Activated T-cell treated with anti-CD3 and anti-CD28 coated beads, Interleukin-2, amount 50 U/mL, for 72 hours (primary cell): ENCODE measurements at places on chromosomes 11 and 22. TPM values are rescaled to one million over a fixed set of nuclear protein-coding genes. Genes with fewer than 3 reads are reported as not detected.
A peak's percentile ranks its signal among the peaks of the same experiment; 100 is the strongest.

GRCh38 chr11:120554766-120555432 is 43.4 kb downstream of the GRIK4 start:
- no peak overlapping the region for H3K27ac ChIP-seq
- peaks cover 10% of the 10 kb centered on the region for H3K27me3 ChIP-seq
- H3K4me1 ChIP-seq, result no peaks in the 10 kb centered on the region
- no peak overlapping the region for H3K4me3 ChIP-seq
- H3K36me3 ChIP-seq, result no peaks in the 10 kb centered on the region

XKR3 gene
- 0.24 TPM for total RNA-seq

GRCh38 chr11:1181853-1182535 is 24.2 kb downstream of the MUC5AC start:
- no peaks in the 10 kb centered on the region for H3K36me3 ChIP-seq
- no peaks in the 10 kb centered on the region for H3K4me1 ChIP-seq
- DNase-seq, result no peak
- no peaks in the 10 kb centered on the region for H3K27me3 ChIP-seq
- no peak overlapping the region for H3K4me3 ChIP-seq
- H3K27ac ChIP-seq, result no peak overlapping the region

DNA sequence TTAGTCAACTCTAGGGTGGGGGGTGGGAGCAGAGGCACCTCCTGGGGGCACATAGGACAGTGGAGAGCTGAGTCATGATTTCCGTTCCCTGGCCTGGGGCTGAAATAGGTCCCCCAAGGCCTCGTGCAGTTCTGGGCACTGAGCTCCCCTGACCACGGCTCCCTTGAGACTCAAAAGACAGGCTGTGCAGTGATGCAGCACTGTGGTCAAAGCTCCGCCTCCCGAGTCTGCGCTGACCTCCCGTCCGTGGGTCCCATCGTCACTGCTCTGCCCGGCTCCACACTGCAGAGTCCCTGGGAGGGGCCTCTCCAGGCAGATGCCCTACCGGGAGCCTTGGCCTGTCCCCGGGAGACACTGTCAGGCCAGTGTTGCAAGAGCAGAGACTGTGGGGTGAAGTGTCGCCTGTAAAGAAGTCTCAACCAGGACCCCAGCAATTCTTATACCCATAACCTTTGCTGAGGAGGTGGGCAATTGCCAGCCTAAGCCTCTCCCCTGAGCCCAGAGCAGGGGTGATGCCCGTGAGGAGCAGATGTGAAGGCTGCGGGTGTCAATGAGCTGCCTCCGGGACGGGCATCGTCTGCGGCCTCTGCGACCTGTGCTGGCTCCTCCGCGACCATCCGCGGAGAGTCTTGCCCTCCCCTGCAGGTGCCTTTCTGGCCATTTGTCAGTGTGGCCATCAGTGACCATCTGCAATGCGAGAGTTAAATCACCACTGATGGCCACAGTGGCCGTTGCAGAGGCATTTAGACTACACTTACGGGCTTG is 877.3 kb downstream of the BRD1 start:
- H3K4me1 ChIP-seq, result no peaks in the 10 kb centered on the region
- no peak for DNase-seq
- H3K27me3 ChIP-seq, result peaks cover 5% of the 10 kb centered on the region
- no peaks in the 10 kb centered on the region for H3K36me3 ChIP-seq
- H3K27ac ChIP-seq, result no peak overlapping the region

ARL2 gene
- 101 TPM for total RNA-seq

PRODH gene
- 0.76 TPM for total RNA-seq

GRCh38 chr11:90536301-90536700 is 313.5 kb upstream of the CHORDC1 start:
- no peak overlapping the region for H3K27ac ChIP-seq
- no peaks in the 10 kb centered on the region for H3K36me3 ChIP-seq
- no peak overlapping the region for H3K4me3 ChIP-seq
- H3K4me1 ChIP-seq, result no peaks in the 10 kb centered on the region
- no peak for DNase-seq
- no peaks in the 10 kb centered on the region for H3K27me3 ChIP-seq

DNA sequence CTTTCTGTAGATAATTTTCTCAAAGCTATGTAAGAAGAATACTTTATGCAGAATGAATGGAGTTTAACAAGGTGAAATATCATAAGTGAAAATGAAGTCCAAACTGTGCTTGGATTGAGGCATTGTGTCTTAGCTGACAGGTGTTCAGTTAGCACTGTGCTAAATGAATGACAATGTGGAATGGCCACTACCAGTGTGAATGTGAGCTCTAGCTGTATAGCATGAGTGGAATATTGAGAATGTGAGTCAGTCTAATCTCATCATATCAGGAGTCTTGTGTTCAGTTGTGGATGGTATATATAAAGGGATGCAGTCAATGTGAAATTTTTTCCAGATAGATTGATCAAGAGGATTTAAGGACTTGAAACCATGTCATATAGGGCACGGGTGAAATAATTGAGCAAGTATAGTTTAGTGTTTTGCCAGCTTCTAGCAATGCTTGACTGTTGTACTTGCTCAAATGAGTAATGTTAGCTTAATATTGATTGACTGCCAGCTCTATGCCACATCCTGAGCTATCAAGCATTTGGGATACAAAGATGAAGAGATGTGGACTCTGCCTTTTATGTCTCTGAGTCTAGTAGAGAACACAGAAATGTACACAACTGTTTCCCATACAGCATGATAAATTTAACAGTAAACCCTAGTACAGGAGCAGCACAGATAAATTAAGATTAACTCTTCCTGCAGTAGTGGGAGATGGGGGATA is 10.6 kb upstream of the RAG2 start:
- no peak overlapping the region for H3K27ac ChIP-seq
- H3K36me3 ChIP-seq, result no peaks in the 10 kb centered on the region
- H3K4me1 ChIP-seq, result peaks cover 6% of the 10 kb centered on the region
- no peak for DNase-seq

GRCh38 chr22:45169591-45170466 is 6.1 kb downstream of the NUP50 start:
- peaks cover 84% of the 10 kb centered on the region for H3K4me1 ChIP-seq
- peaks cover 25% of the 10 kb centered on the region for H3K36me3 ChIP-seq
- H3K27ac ChIP-seq, result peak overlapping the region; percentile 91
- DNase-seq, result peak; percentile 58

DNA sequence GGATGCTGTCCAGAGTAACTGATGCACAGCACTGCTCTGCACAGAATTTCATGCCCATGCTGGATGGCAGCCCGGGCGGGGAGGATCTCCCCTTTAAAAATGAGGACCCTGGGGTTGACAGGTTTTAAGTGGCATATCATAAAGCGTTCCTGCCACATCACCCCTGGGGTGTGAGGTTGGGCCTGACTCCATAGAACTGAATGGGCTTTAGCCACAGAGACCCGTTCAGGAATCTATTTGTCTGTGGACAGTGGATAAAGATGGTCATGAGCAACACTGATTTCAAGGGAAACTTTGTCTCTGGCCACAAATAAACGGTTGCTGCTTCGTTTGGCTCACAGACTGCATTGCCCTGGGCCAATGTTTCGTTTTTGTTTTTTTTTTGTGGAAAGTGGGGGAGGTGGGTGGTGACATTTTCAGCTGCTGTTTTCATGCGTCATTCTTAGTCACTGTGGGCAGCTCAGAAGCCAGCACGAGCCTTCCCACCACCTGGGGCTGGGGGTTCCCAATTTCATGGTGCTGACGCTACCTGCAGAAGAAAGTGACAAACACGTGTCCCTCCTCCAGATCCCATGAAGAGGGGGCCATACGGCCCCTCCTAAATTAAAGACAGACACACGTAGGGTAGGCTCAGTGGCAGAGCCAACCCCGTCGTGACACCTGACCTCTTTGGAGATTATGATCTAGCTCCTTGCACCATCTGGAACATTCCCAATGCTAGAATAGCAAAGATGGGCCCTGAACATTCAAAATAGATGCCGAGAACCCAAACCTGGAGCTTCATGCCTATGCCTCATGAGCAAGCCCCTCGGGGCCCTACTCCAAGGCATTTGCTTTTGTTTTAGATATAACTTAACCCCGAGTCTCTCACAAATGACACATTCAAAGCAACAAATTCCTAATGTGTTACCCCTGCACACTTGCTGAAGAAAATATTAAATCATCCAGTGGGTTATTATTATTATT is 54.8 kb upstream of the PHF21B start:
- peaks cover 11% of the 10 kb centered on the region for H3K27me3 ChIP-seq
- peak; percentile 77 for DNase-seq
- H3K4me1 ChIP-seq, result peaks cover 23% of the 10 kb centered on the region
- H3K27ac ChIP-seq, result peak overlapping the region; percentile 16
- peaks cover 4% of the 10 kb centered on the region for H3K36me3 ChIP-seq

EHF gene
- not detected for total RNA-seq

- no peaks in the 10 kb centered on the region for H3K27me3 ChIP-seq
- H3K4me3 ChIP-seq, result no peak overlapping the region
- H3K4me1 ChIP-seq, result peaks cover 8% of the 10 kb centered on the region
- H3K36me3 ChIP-seq, result peaks cover 2% of the 10 kb centered on the region
These were observed 96.9 kb upstream of the CTSC start for GRCh38 chr11:88434333-88434976.

DNA sequence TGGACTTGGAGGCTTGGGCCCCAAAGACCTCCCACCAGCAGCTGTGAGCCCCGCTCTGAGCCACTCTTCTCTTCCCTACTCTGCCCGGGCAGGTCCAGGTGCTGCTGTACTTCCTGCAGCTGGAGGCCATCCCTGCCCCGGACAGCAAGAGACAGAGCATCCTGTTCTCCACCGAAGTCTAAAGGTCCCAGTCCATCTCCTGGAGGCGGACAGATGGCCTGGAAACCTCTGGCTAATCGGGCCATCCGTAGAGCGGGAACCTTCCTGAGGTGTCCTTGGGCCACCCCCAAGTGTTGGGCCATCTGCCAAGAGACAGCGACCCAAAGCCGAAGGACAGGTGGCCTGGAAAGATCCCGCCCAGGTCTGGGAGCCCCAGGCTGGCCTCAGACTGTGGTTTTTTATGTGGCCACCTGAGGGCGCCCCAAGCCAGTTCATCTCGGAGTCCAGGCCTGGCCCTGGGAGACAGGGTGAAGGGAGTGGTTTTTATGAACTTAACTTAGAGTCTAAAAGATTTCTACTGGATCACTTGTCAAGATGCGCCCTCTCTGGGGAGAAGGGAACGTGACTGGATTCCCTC is 135.1 kb downstream of the BCR start:
- peak; percentile 67 for DNase-seq
- H3K4me3 ChIP-seq, result no peak overlapping the region
- no peaks in the 10 kb centered on the region for H3K4me1 ChIP-seq
- no peak overlapping the region for H3K27ac ChIP-seq
- no peaks in the 10 kb centered on the region for H3K36me3 ChIP-seq
- H3K27me3 ChIP-seq, result no peaks in the 10 kb centered on the region

GRCh38 chr11:1733716-1734640 is 16.4 kb downstream of the IFITM10 start:
- H3K27ac ChIP-seq, result no peak overlapping the region
- no peak for DNase-seq

NLRP14 gene
- total RNA-seq, result 0.12 TPM

DNA sequence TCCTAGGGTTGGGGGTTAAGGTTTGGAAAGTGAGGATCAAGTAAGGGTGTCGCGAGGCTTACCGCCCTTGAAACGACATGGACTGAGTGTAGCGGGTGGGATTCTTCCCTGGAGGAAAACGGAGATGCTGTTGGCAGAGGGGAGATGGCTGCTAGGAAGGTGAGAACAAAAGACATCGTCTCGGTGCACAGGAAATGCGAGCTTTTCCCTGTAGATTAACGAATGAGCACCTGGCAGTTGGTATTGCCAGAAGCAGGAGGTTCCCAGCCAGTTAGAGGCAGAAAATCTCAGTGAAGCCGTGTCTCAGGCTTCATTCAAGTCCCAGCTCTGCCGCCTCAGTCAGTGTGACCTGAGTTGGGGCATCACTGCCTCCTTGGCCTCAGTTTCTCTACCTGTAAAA is 1.4 kb upstream of the LHFPL7 start:
- no peak for DNase-seq
- no peak overlapping the region for H3K4me3 ChIP-seq
- no peak overlapping the region for H3K27ac ChIP-seq
- peaks cover 37% of the 10 kb centered on the region for H3K27me3 ChIP-seq
- peaks cover 7% of the 10 kb centered on the region for H3K4me1 ChIP-seq
- no peaks in the 10 kb centered on the region for H3K36me3 ChIP-seq

DNA sequence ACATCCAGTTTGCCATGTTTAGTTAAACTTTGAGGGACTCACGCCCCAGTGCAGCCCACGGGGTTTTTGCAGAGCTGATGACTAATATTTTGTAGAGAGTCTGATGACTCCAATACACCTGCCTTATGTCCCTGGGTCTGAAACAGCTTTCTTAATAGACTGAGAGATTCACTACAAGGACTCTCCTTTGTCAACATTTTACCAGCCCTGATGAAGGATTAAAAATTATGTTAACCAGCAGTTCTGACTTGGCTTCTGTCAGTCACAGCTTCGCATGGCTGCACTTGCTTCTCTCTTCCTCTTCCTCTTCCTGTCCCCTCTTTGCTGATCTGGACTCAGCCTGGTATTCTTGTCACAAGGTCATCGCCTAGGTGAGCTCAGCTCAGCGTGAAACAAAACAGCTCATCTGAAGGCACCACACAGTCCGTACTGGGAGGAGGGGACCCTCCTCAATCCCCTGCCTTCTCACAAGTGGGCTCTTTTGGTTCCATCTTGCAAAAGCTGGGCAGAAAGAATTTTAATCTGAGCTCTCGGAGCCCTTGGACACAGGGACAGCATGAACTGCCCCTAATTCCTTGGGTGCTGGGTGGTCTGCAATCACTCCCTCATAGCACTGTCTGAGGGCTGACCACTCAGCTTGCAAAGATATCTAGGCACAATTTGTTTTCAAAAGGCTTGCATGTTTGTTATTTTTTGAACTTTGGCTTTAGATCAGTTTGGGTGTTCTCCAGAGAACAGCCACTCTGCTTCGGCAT is 38.1 kb upstream of the POU2AF1 start:
- H3K27me3 ChIP-seq, result no peaks in the 10 kb centered on the region
- H3K27ac ChIP-seq, result peak overlapping the region; percentile 16
- peaks cover 60% of the 10 kb centered on the region for H3K4me1 ChIP-seq
- DNase-seq, result peak; percentile 34
- H3K36me3 ChIP-seq, result no peaks in the 10 kb centered on the region

DNA sequence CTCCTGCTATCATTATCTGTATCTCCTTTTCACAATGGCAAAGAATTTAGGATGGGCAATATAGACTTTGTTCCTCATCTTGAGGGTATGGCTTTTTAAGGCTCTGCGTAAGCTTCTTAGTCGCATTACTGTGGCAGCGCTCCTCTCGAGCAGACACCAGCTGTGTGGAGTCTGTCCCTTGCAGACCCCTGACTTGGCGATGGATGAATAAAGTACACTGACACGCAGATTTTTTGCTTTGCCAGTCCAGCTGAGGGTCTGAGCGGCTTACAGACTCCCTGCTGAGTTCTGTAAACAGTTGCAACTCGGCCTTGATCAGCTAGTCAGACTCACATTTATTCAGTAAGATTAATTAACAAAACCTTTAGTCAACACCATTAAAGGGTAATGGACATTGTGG is 390.0 kb upstream of the CNTN5 start:
- no peak overlapping the region for H3K27ac ChIP-seq
- DNase-seq, result no peak
- no peaks in the 10 kb centered on the region for H3K27me3 ChIP-seq
- no peaks in the 10 kb centered on the region for H3K36me3 ChIP-seq

- no peak for DNase-seq
- H3K27ac ChIP-seq, result no peak overlapping the region
- no peak overlapping the region for H3K4me3 ChIP-seq
- peaks cover 18% of the 10 kb centered on the region for H3K27me3 ChIP-seq
These were observed 603 bp downstream of the CDHR5 start for GRCh38 chr11:623999-624704.
